CD4-positive, alpha-beta T cell treated with Interleukin-6 at 100 ng/mL for 8 hours (primary cell): ENCODE measurements at places on chromosomes 1 and 21.

DNA sequence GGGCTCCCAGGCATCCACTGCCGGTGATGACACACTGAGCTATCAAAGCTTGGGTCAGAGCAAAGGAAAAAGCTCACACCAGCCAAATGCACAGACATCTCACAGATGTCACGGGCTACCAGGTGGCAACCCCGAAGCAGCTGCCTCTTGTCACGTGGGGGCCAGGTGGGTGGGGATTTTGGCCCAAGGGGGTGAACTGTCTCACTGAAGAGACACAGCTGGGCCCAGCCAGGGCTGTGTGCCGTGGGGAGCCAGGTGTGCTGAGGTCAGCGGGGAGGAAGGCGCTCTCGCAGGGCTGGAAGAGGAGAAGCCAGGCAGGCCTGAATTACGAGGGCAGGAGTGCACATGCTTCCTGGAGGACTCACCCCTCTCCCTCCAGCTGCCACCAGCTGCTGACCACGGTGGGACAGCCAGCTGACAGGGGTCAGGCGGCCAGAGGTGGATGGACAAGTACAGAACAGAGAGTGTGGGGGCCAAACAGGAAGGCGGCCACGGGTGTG lies 32.4 kb downstream of the KCNN3 start:
- DNase-seq, result no peak

GRCh38 chr1:112337028-112337531 lies 58.9 kb upstream of the CTTNBP2NL start:
- DNase-seq, result peak; percentile 11

GRCh38 chr1:24644100-24644384 lies 940 bp downstream of the SRRM1 start:
- no peak for DNase-seq

DNA sequence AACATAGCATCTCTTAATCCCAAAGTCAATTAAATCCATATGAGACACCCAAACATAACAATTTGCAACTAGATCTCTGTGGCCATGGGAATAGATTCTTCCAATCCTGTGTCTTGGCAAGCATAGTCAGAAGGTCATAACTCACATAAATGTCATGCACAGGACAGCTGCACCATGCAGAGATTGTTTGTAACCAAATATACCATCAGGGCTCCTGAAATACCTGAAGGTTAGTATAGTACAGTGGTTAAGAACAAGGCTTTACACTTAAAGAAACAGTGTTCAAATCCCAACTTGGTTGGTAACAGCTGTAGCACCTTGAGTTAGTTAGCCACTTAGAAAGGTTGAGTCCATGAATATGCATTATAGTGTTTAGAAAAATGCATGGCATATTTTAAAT lies 82.6 kb upstream of the CCDC190 start:
- no peak for DNase-seq

- no peak for DNase-seq
Observed at GRCh38 chr1:189726806-189727205, 750.9 kb downstream of the BRINP3 start.
